Neural crest cell (in vitro differentiated cells): ENCODE measurements at places on chromosomes 3 and 15. TPM values are rescaled to one million over a fixed set of nuclear protein-coding genes. Genes with fewer than 3 reads are reported as not detected.
A peak's percentile ranks its signal among the peaks of the same experiment; 100 is the strongest.

PSTPIP1 gene
- 0.84 and 1.5 TPM in 2 replicates for total RNA-seq

DNA sequence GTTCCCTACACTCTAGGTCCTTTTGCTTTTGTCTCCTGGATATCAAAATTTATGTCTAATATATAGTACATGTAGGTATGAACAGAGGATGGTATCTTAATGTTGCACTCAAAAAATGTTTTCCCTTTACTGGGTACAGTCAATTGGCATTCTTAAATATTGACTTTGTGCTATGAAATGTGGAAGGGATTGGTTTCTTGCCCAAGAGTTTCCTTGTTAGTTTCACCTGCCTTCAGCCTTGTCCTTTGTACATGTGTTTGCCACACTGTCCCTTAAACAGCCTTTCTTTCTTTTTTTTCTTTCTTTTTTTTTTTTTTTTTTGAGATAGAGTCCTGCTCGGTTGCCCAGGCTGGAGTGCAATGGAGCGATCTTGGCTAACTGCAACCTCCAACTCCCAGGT is 287.1 kb downstream of the SQOR start:
- H3K4me3 ChIP-seq = no peak overlapping the region
- no peak for DNase-seq
- H3K36me3 ChIP-seq = no peaks in the 10 kb centered on the region
- H3K27ac ChIP-seq = no peak overlapping the region
- H3K4me1 ChIP-seq = no peaks in the 10 kb centered on the region

DNA sequence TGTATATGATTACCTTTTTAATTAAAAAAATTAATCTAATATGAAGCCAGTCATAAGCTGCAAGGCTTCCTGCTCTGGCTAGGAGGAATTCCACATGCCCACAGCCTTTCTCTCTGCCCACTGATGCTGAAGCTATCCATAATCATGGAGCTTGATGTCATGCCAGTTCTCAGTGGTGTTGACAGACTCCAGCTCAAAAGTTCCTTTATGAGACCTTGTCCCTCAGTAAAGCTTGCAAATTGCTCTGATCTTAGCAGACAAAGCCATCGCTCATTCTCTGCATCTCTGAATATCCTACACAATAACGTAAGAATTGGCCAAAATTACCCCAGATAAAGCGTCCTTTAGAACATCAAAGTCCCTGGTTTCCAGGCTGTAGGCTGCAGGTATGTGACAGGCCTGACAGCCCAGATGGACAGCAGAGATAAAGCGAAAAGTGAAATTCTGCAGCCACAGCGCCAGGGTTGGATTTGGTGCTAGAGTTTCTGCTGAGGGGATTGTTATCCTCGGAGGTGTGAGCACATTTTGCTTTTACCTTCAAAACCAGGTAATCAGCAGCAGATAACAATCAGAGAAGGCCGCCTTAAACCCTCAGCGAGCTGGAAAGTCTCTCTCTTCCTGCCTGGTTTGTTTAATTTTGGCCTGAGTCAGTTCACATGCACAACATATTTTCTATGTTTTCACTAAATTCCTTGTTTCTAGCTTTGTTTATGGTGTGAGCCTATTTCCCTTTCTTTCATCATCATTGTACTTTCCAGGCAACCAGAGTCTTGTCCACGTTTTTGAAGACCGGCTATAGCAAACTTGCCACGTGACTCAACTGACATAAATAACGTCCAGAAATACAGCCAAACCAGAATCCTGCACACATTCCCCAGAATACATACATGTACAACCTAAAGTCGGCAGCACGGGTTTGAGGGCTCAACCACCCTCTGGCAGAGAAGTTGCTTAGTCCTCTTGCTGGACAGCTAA is 36.6 kb upstream of the ALDH1A3 start:
- H3K4me1 ChIP-seq = no peaks in the 10 kb centered on the region
- no peak overlapping the region for H3K27ac ChIP-seq
- no peaks in the 10 kb centered on the region for H3K27me3 ChIP-seq
- H3K36me3 ChIP-seq = no peaks in the 10 kb centered on the region
- H3K4me3 ChIP-seq = no peak overlapping the region
- no peak for DNase-seq

DNA sequence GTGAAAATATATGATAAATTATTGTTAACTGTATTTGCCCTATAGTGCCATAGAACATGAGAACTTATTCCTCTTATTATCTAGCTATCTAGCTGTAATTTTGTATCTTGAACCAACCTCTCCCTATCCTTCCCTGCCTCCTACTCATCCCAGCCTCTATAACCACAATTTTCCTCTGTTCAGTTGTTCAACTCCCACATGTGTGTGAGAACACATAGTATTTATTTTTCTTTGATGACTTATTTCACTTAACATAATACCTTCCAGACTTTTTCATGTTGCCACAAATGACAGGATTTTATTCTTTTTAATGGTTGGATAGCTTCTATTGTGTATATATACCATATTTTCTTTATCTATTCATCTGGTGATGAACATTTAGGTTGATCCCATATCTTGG is 85.4 kb upstream of the SUCLG2 start:
- H3K36me3 ChIP-seq = no peaks in the 10 kb centered on the region
- no peak for DNase-seq
- H3K4me3 ChIP-seq = no peak overlapping the region
- H3K4me1 ChIP-seq = no peaks in the 10 kb centered on the region

DNA sequence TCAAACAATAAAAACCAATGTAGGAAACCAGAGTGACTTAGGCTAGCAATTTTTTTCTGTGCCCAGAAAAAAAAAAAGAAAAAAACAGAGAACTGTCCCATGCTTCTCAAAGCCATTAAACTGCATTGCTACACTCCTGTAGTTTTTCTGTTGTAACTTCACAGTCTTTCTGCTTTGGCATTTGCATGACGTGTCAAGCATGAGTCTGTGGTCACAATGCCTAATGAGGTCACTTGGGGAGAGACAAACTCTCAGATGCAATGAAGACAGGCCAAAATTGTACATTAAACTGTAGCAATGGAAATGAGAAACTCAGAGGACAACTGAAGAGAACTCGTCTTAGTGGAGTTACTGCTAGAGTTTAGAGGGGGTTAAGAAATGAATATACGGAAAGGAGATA is 30.8 kb downstream of the CCDC80 start:
- DNase-seq = no peak
- no peak overlapping the region for H3K4me3 ChIP-seq
- H3K36me3 ChIP-seq = peaks cover 5% of the 10 kb centered on the region
- no peaks in the 10 kb centered on the region for H3K27me3 ChIP-seq
- H3K27ac ChIP-seq = peak overlapping the region; percentile 9

DNA sequence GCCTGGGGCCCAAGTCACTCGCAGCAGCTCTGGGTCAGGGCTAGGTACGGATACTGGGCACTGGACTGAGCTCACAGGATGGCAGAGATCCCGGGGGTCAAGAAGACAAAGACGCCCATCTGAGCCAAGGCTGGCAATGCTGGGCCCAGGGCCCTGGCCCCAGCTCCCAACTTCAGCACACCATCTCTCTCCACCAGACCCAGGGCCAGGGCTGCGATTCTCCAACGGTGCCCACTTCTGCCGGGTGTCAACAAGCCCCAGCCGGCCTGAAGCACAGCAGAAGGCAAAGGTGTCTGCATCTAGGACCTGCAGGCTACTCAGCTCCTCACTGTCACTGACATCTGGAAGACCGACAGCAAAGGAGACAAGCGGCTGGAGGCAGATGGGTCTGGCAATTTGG is 8.6 kb downstream of the WDR73 start:
- H3K4me3 ChIP-seq = no peak overlapping the region
- no peak for DNase-seq
- H3K27me3 ChIP-seq = no peaks in the 10 kb centered on the region
- no peak overlapping the region for H3K27ac ChIP-seq
- H3K4me1 ChIP-seq = no peaks in the 10 kb centered on the region
